Mammary epithelial cell (primary cell): ENCODE measurements at places on chromosomes 2 and 18.

DNA sequence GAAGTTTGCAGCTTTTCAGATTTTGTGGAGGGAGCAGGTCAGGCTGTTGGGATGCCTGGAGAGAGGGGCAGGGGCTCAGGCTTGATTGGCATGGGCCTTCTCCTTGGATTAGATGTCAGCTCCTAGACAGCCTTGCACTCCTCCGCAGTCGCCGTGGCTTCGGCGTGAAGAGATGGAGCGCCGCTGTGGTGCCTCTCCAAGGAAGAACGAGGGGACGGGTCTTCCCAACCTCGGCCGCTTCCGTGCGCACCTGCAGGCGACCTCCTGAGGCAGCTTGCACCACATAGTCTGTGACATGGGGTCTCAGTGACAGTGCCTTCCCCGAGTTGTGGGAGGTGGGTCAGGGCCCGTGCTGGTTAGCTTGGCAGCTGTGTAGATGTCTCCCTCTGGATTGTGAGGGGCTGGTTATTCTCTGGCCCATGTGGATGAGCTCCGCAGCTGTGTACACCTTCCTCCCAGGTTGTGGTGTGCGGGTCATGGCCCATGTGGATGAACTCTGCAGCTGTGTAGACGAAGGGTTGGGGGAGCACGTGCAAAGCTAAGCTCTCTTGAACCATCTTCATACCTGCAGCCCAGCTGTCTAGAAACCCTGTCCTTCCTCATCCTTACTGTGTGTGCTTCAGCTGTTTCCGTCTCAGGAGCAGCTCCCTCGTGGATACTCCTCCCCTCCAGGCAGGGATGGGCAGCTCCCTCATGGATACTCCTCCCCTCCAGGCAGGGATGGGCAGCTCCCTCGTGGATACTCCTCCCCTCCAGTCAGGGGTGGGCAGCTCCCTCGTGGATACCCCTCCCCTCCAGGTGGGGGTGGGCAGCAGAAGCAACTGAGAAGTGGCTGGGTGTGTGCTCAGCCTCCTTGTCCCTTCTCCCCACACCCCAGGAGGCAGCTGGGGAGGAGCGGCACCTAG, 170.3 kb downstream of the LDLRAD4 start:
- no peak for DNase-seq

DNA sequence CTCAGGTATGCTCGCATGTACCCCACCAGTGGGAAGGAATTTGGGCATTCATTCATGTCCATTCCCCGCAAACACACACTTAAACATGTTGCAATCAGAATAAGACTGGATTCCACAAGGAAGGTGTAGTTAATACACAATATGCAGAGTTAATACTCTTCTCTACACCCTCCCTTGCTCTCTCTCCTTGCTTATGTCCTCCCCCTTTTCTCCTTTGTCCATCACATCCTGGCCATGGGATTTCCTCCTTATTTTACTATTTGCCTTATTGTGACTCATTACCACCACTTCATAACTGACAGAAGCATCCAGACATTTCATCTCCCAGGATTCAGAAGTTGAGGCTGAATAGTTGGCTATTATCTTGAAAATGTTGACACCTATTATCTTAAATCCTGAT, 473.8 kb upstream of the SPHKAP start:
- no peak for DNase-seq

DNA sequence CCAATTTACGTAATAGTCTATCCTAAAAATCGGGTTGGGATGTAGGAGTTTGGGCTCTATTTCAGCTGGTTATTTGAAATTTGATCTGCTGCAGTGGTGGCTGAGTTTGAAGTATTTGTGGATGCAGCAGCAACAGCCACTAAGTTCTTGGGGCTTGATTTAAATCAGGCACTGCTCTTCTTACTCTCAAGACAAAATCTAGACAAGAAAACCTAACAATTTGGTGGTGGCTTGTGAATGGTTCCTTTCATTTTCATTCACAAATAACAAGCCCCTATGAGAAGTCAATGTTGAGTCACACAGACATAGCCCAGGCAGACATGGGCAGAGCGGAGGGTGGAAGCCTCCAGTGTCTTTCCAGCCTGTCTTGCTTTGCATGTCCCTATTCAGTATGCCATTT, 199.3 kb downstream of the LTBP1 start:
- no peak for DNase-seq

DNA sequence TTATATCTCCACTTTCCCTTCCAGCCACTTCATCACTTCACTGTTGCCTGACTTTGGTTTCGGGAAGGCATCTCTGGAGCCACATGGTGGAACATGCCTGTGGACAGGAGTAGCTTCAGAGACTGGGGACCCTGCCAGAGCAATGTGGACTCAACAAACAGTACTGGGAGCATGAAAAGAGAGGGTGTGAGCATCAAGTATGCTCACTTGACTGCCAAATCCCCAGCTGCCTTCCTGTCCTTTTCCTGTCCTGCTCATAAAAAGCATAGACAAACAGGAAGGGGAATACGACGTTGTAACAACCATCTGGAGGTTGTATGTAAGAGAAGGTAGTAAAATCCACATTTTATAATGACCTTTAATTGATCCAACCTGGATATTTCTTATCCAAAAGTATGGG, 61.3 kb upstream of the CSRNP3 start:
- no peak for DNase-seq

- no peak for DNase-seq
Measured at GRCh38 chr2:152600697-152601096, 116.6 kb downstream of the PRPF40A start.

DNA sequence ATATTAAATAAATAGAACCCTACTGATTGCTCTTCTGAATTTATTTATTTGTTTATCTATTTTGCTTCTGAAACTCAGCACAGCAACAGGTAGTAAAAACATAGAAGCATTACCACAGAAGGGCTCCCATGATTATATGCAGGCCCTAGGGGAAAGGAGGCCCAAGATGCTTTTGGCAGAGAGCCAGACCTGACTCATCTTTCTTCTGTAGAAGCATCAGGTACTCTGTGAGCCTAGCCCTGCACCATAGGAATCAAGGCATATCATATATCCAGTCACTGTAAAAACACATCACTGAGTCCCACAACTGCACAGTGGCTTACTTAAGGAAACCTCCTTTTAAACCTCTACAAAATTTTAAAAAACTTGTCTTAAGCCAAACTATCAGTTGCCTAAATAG, 1.8 kb downstream of the SCN9A start:
- DNase-seq = peak; percentile 81

DNA sequence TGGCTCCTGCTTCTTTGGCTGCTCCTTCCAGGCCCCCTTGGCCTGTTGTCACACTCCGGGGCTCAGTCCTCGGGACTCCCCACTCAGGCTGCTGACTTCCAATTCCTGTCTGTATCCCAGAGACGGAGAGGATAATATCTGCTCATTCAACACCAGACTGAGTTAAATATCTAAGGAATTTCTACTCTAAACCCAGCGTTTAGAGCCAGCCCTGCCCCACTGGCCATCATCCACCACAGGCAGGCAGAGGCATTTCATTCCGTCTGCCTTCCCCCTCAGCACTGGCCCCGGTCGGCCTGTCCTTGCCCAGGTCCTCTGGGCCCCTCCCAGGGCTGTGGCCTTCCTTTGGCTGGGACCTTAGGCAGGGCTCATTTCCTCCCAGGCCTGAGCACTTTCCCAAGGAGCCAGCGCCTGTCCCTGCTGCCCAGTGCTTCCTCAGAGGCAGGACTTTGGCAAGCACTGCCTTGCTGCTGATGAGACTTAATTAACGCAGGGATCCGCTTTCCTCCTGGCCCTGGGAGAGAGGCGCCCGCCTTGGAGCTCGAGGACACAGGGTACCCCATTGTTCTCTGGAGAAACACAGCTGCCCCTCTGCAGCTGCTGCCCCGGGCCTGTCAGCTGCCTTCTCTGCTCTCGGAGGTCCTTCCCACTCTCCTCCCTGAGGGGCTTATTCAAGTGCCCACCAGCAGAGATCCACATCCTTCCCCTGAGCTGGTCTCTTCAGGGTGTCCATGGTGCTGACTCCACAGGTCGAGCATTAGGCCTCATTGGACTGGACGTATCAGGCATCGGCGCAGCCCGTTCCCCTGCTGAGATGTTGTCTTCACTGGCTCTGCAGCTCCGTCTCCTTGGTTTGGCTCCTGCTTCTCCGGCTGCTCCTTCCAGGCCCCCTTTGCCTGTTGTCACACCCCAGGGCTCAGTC, 42.8 kb downstream of the ATOH8 start:
- DNase-seq = no peak

DNA sequence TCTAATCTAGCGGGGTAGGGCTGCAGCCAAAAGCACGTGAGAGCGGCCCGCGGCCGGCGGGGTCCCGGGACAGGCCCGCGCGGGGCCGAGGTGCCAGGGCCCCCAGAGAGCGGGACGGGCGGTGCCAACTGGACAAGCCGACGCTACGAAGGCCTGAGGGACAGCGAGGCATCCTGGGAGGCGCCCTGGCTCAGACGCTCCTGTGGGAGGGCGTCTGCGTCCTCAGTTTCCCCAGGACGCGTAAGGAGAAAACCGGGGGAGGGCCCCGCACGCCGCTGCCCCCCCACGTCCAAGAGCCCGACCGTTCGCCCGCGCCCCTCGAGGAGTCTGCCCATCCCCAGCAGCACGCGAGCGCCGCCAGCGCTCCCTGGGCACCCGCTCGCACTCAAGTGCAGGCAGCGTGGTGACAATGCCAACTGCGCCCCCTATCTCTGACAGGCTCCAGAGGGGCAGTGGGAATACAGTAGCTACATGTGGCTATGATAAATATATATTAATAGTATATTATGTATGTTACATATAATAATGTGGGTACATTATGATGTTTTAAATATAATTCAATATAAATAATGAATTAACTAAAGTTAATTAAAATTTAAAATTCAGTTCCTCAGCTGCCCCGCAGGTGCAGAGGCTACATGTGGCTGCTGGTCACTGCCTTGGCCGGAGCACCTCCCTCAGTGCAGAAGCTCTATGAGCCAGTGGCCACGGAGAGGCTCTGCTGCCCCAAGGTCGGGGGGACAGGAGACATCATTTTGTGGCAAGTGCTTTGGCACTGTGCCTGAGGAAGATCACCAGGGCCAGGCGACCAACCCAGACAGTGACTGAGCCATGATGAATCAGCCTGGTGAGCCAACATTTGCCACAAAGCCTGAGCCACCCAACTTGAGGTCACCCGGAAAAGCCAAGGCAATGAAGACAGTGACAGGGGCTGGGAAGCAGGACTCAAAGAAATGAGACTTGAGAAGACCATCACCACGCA, 5.5 kb upstream of the SFT2D3 start:
- peak; percentile 30 for DNase-seq

- peak; percentile 10 for DNase-seq
Measured at GRCh38 chr18:34153711-34154110, 71.0 kb downstream of the NOL4 start.

DNA sequence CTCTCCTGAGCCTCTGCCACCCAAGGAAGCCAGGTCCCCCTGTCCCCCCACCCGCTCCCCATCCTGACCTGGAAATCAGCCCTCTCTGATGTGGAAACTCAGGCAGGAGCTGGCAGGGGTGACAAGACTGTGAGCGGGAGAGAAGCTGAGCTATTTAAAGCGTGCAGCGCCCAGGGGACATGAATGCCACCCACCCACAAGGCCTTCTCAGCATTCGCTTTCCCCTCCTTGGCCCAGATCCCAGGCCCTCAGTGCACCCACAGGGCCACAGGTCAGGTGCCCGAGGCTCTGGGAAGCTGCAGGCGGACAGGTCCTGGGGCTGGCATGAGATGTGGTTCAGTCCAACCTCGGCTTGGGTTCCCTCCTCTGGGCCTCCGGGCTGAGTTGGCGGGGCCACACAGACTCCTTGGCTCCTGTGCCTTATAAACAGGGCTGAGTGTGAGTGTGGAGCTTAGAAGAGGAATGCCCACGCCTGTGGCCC, 168.3 kb downstream of the SMAD7 start:
- no peak for DNase-seq

GRCh38 chr2:152624805-152625204, 92.5 kb downstream of the PRPF40A start:
- no peak for DNase-seq

GRCh38 chr2:233711312-233712008, 1.2 kb upstream of the UGT1A5 start:
- DNase-seq = peak; percentile 60

- no peak for DNase-seq
Measured at GRCh38 chr2:73901143-73901542, 8.3 kb downstream of the ACTG2 start.

- DNase-seq = no peak
Measured at GRCh38 chr18:7521226-7521856, 45.8 kb upstream of the PTPRM start.

DNA sequence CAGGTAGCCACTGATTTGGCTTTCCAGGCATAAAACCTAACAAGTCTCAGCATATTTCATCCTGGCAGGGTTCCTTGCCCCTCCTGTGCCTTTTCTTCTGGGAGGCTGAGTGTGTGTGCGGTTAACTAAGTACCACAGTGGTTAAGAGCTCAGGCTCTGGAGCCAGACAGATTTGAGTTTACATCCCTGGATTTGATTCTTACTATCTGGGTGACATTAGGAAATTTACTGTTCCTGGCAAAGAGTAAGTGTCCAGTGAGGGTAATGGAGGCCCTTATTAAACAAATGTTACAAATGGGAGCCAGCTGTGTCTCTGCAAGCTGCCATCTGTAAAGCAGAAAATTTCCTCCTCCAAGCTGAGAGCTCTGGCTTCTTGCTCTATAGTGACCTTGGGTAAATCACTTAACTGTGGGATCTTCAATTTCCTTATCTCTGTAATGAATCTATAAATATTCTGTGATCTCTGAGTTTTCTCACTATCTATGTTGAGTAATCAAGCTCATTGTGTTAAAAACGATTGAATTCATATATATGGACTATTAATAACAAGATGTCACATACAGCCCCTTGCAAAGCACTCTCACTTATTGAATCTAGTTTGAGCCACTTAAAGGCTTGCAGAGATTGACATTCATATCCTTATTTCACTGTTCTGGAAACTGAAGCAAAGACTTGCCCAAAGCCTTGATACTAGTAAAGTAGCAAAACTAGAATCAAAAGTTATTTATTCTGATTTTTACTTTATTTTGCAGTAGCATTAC, 6.5 kb upstream of the COBLL1 start:
- peak; percentile 91 for DNase-seq
